Vein endothelial cell (primary cell): ENCODE measurements at places on chromosomes 13 and 19. TPM values are rescaled to one million over a fixed set of nuclear protein-coding genes. Genes with fewer than 3 reads are reported as not detected.

ZNF98 gene
- not detected in 2 replicates for total RNA-seq

CGB1 gene
- total RNA-seq: not detected in 2 replicates

TIMM29 gene
- total RNA-seq: 31.0 and 36.3 TPM in 2 replicates

PTGIR gene
- total RNA-seq: 0.10 and 0.98 TPM in 2 replicates

F2RL3 gene
- total RNA-seq: 4.6 and 4.9 TPM in 2 replicates

ZNF728 gene
- 0.10 TPM in 1 of 2 replicates, not detected in the other for total RNA-seq

C5AR1 gene
- total RNA-seq: not detected in 2 replicates

CYP2A6 gene
- total RNA-seq: not detected in 2 replicates

IGFL3 gene
- not detected in 2 replicates for total RNA-seq

SRRM5 gene
- total RNA-seq: 0.10 TPM in 1 of 2 replicates, not detected in the other

SIGLEC8 gene
- total RNA-seq: not detected in 2 replicates

ZNF700 gene
- total RNA-seq: 5.2 and 8.0 TPM in 2 replicates

CHAMP1 gene
- 12.6 and 15.0 TPM in 2 replicates for total RNA-seq

KLK15 gene
- total RNA-seq: not detected in 2 replicates

ZNF584 gene
- total RNA-seq: 10.2 and 11.1 TPM in 2 replicates

CASP14 gene
- total RNA-seq: not detected in 2 replicates

MCF2L gene
- total RNA-seq: under 0.01 and 0.98 TPM in 2 replicates

DCLK1 gene
- 5.6 and 6.7 TPM in 2 replicates for total RNA-seq
